ENCODE measurements at places on chromosomes 2 and 18. TPM values are rescaled to one million over a fixed set of nuclear protein-coding genes. Genes with fewer than 3 reads are reported as not detected.

HOXD10 gene
- total RNA-seq = 7.5 TPM

LYPD6B gene
- total RNA-seq = not detected

IL18RAP gene
- total RNA-seq = not detected

FBXO48 gene
- total RNA-seq = 0.71 TPM

D2HGDH gene
- 9.8 TPM for total RNA-seq
